ENCODE measurements at places on chromosomes 6 and 20.

DNA sequence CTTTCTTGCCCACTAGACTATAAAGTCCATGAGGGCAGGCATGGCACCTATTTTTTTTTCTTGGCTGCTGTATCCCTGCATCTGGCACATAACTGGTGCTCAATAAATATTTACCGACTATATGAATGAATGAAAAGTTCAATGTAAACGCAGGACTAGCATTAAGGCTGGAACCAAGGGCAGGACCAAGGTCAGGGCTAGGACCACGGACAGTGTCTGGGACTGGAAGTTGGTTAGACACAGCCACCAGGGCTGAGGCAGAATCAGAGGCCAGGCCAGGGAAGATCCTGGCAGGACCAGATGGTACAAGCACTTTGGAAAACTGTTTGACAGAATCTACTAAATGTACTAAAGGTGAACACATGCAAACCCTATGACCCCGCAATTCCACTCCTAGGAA is 3.7 kb downstream of the TNXB start:
- no peak for DNase-seq

- DNase-seq = no peak
These were observed 71.8 kb upstream of the SIRPA start for GRCh38 chr20:1823450-1823844.

- DNase-seq = no peak
These were observed 17.8 kb upstream of the PTGIS start for GRCh38 chr20:49585585-49586245.

GRCh38 chr6:30686009-30686907 is at the start of gene PPP1R18:
PPP1R18 (minus strand) TSS chr6:30686645; CDS start chr6:30686018, 627 bp downstream.
- DNase-seq = peak; percentile 84

DNA sequence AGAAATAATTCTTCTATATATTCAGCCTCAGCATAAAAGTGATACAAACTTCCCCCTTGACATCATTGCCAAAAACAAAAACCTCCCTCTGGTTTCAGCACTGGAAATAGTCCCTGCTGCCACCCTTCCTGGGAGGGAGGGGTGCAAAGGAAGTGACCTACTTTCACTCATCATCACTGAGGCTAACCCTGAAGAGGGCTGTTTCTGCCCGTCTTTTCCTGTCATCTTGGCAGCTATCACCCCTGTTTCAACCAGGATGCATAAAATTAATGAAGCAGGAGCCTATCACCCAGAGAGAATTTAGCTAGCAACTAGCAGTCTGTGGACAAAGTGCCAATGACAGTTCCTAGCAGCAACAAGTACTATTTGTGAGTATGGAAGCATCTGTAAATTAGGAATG is 397.8 kb downstream of the LAMA2 start:
- peak; percentile 69 for DNase-seq

DNA sequence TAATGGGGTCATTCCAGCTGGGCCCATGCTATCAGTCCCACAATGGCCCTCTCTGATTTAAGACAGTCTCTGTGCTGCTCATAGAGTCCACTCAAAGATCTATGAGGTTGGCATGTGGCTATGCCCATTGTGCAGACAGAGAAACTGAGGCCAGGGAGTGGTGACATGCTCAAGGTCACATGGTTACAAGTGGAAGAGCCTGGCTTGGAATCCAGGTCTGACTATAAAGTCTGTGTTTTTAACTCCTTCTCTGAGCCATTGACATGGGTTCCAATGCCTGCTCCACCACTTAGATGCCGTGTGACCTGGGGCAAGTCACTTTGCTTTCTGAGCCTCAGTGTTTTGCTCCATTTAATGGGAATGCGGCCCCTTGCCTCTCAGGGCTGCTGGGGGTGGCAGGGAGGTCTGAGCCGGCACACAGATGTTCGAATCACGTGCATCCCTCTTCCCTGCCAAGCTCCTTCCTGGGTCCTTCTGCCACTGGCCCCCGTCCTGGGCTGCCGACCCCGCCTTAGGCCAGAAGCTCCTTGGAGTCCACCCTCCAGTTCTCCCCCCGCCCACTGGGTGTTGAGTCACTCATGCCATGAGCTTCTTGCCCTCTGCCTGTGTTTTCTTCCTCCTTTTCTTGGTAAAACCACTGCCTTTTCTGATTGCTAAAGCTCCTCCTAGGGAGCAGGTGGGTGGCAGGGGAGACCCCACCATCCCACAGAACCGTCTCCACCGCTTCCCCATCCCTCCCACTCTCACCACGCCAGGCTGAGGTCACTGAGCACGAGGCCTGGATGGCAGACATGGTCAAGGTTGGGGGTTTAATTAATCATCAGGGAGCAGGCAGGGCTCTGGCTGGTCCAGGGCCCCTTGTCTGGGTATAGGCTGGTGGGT is 35.7 kb downstream of the CEBPB start:
- peak; percentile 26 for DNase-seq

DNA sequence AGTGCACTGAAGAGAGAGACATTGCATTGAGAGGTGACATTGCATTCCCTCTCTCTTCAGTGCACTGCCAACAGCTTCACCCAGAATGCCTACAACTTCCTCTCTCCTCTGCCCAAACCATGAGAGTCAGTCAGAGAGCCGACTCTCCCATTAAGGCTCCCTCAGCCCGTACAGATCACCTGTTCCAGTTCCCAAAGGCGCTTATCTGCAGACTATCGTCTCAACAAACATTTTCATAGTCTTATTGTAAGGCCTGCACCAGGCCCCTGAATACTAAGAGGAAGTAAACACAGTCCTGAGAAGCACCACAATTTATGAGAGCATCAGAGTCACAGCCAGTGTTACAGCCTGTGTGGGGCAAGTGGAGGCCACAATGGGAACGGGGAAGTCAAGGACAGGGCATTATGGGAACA is 53.7 kb downstream of the GFOD1 start:
- no peak for DNase-seq

GRCh38 chr6:127878115-127878514 is 22.7 kb downstream of the THEMIS start:
- DNase-seq = peak; percentile 64

- peak; percentile 77 for DNase-seq
These were observed 328.5 kb upstream of the PRDM1 start for GRCh38 chr6:105757512-105758200.

DNA sequence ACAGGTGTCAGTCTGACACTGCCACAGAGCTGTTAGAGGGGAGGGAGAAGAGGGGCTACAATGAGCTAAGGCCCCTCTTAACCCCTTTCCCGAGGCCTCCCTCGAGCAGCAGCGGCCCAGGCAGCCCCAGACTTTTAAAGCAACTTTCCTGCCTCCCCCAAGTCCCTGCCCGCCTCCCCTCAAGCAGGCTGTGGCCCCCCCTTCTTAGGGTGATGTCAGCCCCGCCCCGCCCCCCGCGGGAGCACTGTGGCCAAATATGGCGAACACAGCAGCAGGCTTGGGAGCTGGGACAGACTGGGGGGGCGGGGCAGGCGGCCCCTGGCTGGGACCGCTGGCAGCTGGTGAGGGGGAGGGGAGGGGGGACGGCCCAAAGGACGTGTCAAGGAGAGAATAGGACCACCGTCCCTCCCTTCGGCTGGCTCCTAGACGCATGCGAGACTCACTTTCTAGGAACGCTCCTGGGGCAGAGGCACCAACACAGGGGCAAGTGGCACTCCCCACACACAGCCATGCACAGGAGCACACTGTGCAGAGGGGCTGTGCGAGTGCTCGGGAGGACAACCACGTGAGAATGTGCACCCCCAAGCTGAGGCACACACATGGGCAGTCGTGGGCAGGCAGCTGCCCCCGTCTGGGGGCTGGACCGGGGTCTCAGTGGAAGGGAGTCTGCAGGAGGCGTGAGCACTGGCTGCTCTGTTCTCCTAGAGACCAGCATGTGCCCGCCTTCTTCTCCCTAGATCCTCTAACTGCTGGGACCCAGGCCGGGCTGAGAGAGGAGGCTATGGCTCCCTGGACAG is 6.7 kb downstream of the TEAD3 start:
- no peak for DNase-seq

- DNase-seq = no peak
These were observed 64.2 kb downstream of the FKBP5 start for GRCh38 chr6:35624341-35625070.

- no peak for DNase-seq
These were observed 127.1 kb upstream of the TSHZ2 start for GRCh38 chr20:52845044-52845443.

DNA sequence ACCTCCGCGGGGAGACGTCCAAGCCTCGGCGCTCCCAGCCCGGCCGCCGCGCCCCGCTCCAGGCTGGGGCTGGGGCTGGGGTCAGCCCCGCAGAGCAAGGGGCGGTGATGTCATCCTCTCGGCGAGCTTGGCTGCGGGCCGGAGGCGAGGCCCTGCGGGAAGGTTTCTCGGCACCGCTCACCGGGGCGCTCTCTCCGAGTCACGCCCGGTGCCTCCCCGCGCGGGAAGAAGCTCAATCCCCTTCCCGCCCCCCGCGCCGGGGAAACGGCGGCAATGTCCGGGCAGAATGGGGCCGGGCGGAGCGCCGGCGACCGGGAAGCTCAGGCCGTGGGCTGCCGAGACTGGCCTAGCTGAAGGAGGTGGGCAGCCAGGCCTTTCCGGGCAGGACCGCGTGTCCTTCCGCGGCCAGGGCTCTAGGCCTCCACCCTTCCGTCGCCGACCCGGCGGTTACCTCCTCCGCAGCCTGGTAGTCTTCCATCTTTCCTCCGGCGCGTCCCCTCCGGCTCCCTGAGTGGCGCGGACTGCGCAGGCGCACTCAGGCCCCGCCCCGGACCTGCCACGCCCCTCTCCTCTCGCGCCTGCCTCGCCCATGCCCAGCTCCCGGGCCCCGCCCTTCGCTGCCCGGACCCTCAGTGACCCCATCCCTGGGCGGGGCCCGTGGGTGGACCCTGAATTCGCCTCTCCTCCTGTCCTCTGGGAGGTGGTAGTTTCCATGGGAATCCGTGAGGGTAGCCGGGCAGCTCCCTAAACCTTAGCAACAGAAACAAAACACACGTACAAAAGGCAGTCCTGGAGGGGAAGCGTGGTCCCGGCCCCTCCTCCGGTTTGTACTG is at the start of gene DYNLT1:
TSS of gene DYNLT1 (minus strand) at position 513 of the 833 bp plus-strand sequence. CDS start at position 478, 35 bp downstream.
- peak; percentile 95 for DNase-seq

GRCh38 chr20:48636301-48636700 is 191.5 kb downstream of the PREX1 start:
- no peak for DNase-seq

DNA sequence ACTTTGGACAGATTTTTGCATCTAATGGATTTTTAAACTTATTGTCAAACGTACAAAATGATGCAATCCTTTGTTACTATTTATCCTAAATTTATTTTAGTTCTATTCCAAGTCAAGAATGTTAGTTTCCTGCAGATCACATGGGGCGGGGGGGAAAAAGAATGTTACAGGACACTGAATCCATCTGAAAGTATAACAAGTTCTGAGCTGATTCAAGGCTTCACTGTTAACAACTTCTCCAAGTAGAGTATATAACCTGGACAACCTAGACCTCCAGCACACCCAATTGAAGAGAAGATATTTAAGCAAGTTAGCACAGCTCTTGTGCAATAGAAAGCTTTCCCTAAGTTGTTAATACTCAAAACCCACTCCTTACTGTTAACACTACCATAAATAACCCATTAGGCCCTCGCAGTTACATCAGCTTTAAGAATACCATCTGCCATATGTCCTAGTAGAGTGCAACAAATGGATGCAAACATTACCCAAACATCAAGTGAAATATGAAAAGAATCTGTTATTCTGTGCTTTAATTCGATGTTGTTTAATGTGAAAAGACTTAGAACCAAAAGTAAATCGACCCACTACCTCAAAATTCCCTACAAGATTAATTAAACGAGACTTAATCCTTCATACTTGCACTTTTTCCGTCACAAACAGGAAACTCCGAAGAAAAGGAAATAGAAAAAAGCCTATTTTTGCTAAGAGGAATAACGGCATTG is 1.3 kb downstream of the SEC63 start:
- peak; percentile 13 for DNase-seq

Data from activated CD4-positive, alpha-beta T cell treated with anti-CD3 and anti-CD28 coated beads, Interleukin-2, Interleukin-6, amounts not matched to agents 100 ng/mL and 50 ng/mL, durations not matched to agents 16 hours and 8 hours (primary cell).